ENCODE measurements at places on chromosomes 11 and 22.

- peak; percentile 78 for DNase-seq
These were observed 49.3 kb downstream of the WNT11 start for GRCh38 chr11:76156971-76157427.

DNA sequence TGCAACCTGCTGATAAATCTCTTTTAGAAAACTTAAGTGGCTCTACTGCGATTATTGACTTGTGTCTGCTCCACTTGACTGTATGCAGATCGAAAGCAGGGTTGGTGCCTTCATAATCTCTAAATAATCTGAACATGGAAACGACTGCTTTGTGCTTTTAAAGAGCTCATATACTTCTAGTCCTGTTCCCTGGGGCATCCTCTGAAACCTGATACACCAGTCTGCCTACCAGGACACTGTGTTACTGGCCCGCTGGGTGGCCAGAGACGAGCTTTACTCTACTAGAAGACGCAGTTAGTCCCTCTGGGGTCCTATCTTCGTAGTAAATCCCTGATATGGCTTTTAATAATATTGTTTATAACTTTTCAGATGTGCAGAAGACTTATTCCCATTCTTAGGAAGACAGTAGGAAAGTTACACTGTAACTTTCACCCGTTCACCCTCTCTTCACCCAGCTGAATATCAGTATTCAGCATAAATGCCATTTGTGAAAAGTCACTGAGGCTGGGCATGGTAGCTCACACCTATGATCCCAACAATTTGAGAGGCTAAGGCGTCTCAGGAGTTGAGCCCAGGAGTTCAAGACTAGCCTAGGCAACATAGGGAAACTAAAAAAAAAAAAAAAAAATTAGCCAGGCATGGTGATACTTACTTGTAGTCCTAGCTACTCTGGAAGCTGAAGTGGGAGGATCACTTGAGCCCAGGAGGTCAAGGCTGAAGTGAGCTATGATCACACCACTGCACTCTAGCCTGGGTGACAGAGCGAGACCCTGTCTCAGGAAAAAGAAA is 9.0 kb upstream of the HTR3B start:
- no peak for DNase-seq

- DNase-seq = no peak
These were observed 2.3 kb downstream of the NUDT8 start for GRCh38 chr11:67627441-67627811.

DNA sequence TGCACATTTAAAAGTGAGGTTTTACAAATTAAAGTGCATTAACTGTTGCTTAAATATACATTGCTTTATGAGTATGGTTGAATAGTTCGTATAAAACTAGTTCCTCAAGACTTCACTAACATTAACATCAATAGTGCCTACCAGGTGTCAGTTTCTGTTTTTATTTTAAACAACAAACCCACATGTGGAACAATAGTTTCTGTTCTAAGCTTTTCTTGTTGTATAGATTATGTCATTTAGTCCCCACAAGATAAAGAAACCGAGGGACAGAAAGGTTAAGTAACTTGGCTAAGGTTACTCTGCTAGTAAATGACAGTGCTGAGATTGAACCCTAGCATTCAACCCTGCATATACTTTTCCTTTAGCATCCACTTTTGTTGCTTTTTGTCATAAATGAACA is 41.4 kb upstream of the ST14 start:
- DNase-seq = no peak

GRCh38 chr22:44224166-44224565 is 43.4 kb downstream of the PARVG start:
- no peak for DNase-seq

DNA sequence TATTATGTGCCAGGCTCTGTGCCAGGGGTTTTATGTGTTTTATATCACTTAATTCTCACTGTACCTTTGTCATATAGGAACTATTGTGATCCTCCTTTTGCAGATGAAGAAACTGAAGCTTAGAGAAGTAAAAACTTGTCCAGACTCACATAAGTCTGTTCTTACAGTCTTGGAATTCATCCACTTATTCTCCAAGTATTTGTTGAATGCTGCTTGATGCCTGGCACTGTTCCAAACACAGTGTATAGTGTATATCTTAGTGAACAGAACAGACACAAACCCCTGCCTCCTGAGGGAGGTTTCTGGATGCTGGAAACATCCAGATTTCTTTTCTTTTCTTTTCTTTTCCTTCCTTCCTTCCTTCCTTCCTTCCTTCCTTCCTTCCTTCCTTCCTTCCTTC is 29.0 kb upstream of the FGF3 start:
- DNase-seq = no peak
